ENCODE measurements at places on chromosomes 4 and X.

DNA sequence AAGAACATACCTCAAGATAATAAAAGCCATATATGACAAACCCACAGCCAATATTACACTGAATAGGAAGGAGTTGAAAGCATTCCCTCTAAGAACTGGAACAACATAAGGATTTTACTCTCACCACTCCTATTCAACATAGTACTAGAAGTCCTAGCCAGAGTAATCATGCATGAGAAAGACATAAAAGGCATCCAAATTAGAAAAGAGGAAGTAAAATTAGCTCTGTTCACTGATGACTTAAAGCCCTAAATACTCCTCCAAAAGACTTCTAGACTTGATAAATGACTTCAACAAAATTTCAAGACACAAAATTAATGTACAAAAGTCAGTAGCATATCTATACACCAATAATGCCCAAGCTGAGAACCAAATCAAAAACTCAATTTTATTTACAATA, 235.7 kb downstream of the NKX6-1 start:
- no peak for DNase-seq

- no peak for DNase-seq
These were observed 78.7 kb downstream of the LNX1 start for GRCh38 chr4:53512608-53513007.

GRCh38 chr4:182536221-182536811, 293.1 kb downstream of the TENM3 start:
- DNase-seq = no peak

GRCh38 chr4:147773261-147774184, 41.6 kb downstream of the ARHGAP10 start:
- no peak for DNase-seq

Data from stimulated activated CD4-positive, alpha-beta T cell treated with anti-CD3 and anti-CD28 coated beads, Interleukin-15, amount 100 ng/mL, for 1 hour (primary cell).